ENCODE measurements at places on chromosomes 2 and 18.

GRCh38 chr18:56284319-56284718 lies 354.1 kb downstream of the TXNL1 start:
- peak; percentile 55 for DNase-seq

DNA sequence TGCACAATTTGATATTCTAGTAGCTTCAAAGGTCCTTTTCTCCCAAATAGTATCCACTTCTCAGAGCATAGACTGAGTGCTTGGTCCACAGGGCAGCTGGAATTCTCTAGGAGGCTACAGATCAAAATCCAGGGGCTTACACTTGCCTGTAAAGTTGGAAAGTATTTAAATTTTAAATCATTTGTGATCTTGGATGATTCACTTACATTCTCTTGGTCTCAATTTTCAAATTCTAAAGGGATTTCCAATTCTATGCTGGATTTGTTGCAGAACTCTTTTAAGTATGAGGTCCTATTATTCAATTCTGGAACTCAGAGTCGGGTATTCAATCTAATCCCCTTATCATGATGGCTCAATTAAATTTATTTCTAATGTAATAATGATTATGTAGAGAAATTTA lies 492.3 kb downstream of the NYAP2 start:
- no peak for DNase-seq

- DNase-seq = peak; percentile 98
Measured at GRCh38 chr2:42964439-42965083, 172.2 kb upstream of the HAAO start.

GRCh38 chr2:73983322-73984202 lies 1.1 kb upstream of the TET3 start:
- no peak for DNase-seq

DNA sequence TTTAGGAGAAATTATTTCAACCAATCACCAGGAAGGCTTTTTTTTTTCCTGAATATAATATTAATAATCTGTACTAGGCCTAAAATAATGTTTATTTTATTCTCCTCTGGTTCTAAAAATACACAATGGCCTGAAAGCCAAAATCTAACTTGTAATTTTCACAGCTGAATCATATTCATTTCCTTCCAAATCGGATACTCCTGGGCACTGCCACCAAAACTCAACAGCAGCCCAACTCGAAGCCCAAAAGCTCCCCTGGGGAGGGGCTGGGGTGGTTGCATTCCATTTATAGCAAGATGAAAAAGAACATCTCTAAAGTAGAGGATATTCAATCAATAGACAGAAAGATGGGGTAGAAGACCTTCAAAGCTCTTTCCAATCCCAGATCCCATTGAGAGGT lies 100.5 kb upstream of the SETBP1 start:
- DNase-seq = peak; percentile 28

- DNase-seq = no peak
Measured at GRCh38 chr18:48973731-48974130, 23.0 kb upstream of the SMAD7 start.

DNA sequence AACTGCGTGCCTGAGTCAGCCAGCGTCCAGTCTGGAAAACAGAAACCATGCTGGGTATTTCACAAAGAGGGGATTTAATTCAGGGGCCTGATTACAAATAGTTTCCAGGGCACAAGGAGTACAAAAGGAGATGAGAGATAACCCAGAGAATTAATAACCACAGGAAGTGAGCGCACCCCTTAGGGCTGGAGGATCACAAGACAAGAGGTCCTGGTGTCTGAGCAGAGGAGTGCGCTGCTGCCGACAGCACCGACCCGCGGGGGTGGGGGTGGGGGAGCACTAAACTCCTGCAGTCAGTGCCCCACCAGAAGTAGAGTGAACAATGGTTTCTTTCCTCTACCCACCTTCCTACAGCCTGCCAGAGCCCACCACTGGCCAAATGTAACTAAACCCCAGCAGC lies 20.8 kb upstream of the MAL start:
- no peak for DNase-seq

DNA sequence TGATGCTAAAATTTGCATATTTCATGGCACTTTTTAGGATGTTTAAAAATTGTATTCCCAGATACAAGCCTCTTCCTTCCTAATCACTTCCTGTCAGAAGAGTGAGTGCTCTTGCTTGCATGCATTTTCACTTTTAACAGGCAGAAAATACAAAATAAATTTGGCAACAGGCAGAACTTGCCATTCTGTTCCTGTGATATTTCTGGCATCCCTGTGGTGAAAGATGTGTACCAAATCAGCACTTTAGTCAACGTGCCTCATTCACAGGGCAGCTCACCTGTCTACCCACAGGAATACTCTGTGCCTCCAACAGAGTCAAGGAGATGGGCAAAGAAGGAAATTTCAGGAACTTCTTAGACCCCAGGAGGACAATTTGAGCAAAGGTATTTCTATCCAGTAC lies 360.9 kb downstream of the AKAIN1 start:
- DNase-seq = no peak

DNA sequence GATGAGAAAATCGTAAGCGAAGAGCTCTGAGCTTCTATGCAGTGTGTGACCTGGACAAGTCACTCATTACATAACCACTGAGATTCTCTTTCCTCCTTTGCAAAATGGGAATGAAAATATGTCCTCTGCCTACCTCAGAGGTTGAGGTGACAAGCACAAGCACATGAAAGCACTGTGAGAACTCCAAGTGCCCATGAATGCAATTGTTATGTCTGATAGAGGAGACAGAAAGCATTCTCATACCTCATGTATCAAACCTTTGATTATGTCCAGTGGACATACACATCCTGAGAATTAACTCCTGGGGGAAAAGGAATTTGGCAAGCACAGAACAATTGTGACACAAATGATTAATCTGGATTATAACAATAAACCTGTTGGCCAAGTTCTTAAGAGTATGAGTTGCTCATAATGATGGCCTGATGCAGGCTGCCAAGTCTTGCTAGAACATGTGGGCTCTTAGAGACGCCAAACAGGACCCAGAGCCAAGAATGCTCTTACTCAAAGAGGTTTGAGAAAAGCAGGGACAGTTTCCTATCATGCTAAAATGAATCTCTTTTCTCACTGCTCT lies 8.5 kb upstream of the RMDN2 start:
- DNase-seq = peak; percentile 60

- no peak for DNase-seq
Measured at GRCh38 chr2:31124904-31125303, 13.3 kb downstream of the GALNT14 start.

- peak; percentile 72 for DNase-seq
Measured at GRCh38 chr2:53498210-53498609, 269.4 kb upstream of the CHAC2 start.

- no peak for DNase-seq
Measured at GRCh38 chr2:151845884-151846283, 17.7 kb upstream of the ARL5A start.

DNA sequence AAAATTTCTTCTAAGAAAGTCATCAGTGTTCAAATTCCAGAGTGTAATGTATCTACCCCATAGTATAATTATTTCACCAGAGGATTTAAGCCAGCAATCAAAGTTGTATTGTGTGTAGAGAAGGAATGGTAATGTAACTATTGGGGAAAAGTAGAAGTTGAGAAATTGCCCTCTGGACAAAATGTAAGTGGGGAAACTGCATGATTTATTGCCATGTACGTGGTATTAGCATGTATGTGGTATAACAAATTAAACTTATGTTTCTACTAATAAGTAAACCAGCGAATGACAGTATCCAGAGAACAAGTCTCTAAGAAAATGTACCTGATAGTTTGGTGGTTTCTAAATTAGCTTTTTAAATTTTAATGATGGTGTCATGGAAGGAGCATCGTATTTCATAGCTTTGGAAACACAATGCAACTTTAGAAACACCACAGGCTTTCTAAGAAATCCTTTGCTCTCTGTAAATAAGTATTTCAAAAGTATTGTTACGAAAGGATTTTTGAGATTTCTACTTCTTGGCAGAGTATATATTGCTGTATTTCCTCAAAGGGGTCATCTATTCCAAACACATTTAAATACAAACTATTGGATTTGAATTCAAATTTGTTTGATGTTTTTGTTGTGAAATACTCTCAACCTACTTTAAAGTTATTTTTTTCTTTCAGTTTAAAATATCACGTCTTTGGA lies 1018.9 kb upstream of the ZEB2 start:
- DNase-seq = no peak

DNA sequence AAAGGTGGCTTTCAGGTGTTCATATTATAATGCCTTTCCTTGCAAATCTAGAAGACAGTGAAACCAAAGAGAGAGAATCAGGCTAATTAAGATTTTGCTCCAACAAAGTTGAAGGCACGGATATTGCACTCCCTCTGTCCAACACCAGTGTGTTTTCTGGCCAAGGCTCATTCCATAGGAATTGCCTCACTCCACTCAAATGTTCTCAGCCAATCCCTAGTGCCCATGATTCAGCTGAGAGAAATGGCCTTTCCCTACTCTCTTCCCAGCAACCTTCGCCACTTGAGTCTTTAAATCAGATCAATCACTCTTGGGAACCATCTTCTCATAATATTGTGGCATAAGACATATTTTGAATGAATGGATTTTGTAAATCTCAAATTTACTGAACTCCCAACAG lies 768.2 kb upstream of the ACVR2A start:
- DNase-seq = peak; percentile 56

DNA sequence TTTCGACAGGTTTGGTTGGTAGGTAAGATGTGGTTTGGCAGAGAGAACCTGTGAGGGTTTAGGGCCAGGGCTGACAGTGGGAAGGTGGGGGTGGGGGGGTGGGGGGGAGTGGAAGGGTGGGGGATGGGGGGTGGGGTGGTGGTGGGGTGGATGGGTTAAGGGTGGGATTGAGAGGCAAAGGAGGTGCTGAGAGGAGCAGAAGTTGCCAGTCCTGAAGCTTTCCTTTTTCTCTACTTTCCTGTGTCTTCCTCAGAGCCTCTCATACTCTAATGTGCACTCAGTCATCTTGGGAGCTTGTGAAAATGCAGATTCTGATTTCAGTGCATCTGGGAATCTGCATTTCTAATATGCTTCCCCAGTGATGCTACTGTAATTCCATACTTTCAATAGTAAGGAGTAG lies 21.0 kb downstream of the MAP4K4 start:
- DNase-seq = no peak

DNA sequence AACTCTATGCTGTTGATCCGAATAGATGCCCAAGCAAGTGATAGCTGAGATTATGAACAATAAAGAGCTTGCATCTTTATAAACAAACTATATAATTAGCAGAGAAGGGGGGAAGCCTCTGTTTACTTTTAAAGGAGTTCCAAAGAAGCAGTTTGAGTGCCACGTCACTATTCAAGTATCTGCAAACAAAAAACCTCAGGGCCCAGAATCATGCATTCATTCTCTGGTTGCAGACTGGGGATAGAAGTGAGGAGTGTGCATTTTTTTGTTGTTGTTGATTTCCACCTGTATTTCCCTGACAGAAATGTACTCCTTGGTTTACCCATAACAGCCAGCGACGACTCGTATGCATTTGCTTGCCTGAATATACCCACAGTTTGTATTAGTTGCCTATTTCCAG lies 264.3 kb downstream of the PTGR3 start:
- no peak for DNase-seq

Measured in fibroblast of skin of back (primary cell).